ENCODE measurements at places on chromosomes 4 and X.
A peak's percentile ranks its signal among the peaks of the same experiment; 100 is the strongest.

DNA sequence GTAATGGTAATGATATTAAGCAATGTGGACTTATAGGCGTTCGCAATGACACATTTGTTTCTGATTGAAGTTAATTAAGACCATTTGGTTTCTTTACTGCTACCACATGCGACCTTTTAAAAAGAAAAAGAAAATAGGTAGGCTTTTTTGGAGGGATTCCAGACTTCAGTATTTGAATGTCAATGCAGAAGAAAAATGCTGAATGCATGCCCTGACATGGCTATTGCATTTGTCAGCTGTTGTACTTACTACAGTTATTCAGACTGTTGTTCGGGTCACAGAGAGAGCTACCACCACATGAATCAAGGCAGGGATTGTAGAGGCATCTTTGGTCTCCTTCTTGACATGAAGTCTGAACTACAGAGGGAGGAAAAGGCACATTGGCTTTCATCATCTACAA is 163.7 kb downstream of the CORIN start:
- DNase-seq: no peak

- no peak for DNase-seq
Measured at GRCh38 chrX:63394872-63395271, 43.7 kb upstream of the SPIN4 start.

GRCh38 chr4:74517996-74518395 is 73.1 kb downstream of the AREG start:
- DNase-seq: no peak

- DNase-seq: no peak
Measured at GRCh38 chr4:17092736-17093437, 194.4 kb upstream of the LDB2 start.

GRCh38 chr4:8594097-8595038 is 1.8 kb downstream of the CPZ start:
- peak; percentile 45 for DNase-seq

GRCh38 chr4:87270144-87270543 is 49.7 kb upstream of the KLHL8 start:
- peak; percentile 46 for DNase-seq

- no peak for DNase-seq
Measured at GRCh38 chr4:140098455-140099160, 55.4 kb downstream of the MAML3 start.

DNA sequence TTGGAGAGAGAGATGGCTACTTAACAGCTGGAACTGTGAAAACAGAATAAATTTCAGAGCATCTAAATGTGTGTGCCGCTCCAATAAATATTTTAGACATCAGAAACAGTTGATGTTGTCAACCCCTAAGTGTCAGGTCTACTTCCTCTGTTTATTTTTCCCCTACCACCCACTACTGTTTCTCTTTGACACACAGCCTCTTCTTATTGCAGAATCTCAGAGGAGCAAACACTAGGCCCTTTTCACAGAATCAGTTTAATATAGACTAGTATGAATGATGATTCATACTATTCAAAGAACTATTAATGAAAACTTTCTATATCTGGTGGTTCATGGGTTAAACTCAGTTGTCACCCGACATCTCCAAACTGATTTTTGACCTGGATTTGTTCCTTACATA is 33.9 kb downstream of the NAA11 start:
- DNase-seq: no peak

GRCh38 chrX:79107891-79108718 is 36.4 kb upstream of the GPR174 start:
- DNase-seq: no peak

GRCh38 chrX:12999422-12999821 is 24.5 kb downstream of the TMSB4X start:
- DNase-seq: no peak

- DNase-seq: no peak
Measured at GRCh38 chr4:4764558-4764905, 94.9 kb upstream of the MSX1 start.

GRCh38 chrX:1463581-1463980 is 10.9 kb upstream of the ASMTL start:
- no peak for DNase-seq

Data from NCI-H1092 treated with DMSO at 0.1 percent for 48 hours (cell line).